HepG2 (cell line): ENCODE measurements at places on chromosomes 5 and 9.

GRCh38 chr5:167982-168660 is 23.2 kb upstream of the LRRC14B start:
- DNase-seq = no peak

- no peak for DNase-seq
These were observed 394.2 kb downstream of the IRX2 start for GRCh38 chr5:2357309-2357708.

DNA sequence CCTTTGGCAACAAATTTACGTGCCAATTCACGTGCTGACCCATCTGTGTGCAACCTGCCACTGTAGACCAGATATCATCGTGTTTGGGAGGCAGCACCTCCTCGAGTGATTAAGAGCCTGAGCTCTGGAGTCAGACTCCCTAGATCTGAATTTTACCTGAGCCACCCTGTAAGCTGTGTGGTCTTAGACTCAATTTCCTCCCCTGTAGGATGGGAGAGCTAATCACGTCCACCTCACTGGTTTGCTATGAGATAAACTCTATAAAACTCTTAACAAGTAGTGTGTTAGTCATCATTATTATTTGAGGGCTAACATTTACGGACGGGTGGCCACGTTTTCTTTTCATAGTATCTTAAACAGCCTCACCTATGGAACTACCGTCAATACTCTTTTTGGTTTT is 220.0 kb upstream of the ADAMTSL1 start:
- DNase-seq = no peak

DNA sequence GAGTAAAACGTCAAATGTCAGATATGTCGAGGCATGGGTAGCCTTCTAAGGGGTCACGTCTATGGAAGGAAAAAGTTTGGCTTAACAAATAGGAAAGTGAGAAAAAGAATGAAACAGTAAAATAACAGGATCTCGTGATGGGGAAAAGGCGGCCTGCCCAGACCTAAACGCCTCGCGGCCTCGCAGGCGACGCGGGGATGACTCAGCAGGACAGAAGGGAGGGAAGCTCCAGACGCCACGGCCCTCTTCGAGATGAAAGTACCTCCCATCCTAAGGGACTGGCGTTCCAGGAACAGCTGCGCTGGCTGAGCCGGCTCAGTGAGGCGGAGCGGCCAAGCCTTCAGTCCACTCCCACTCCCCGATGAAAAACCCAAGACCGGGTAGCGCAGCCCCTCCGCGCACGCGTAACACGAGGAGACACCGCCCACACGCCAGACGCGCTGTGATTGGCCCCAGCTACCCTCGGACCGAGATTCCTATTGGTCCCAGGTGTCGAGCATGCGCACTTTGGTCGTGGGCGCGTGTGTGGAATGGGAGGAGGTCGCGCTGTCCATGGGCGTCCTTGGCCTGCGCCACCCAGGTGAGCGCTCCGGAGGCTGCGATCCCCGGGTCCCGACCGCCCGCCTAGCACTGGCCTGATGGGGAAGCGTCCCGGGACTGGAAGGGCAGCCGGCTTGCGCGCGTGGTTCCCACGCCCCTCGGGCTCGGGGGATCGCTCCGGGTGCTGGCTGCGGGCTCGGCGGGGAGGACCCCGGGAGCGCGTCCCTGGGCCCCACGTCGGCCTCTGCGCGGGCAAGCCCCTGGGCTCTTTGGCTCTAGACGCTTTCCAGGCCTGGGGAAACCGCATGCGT is 588.5 kb downstream of the MTRR start:
- peak; percentile 84 for DNase-seq

DNA sequence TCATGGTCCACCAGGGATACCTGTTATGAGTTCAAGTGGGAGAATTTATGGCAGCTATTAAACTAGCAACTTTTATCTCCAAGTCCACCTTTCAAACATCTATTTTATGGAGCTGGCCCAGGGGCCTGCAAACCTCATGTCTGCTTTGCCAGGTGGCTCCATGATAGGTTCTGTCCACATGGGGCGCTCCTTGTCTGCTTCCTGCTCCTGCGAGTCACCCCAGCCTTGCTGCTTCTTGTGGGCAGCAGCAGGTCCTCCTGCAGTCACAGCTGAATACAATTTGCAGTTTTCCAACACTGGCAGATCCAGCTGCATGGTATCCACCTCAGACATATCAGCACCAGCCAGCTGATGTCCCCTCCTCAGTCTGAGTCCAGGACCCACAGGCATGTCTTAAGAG is 39.6 kb upstream of the FRRS1L start:
- peak; percentile 7 for DNase-seq

DNA sequence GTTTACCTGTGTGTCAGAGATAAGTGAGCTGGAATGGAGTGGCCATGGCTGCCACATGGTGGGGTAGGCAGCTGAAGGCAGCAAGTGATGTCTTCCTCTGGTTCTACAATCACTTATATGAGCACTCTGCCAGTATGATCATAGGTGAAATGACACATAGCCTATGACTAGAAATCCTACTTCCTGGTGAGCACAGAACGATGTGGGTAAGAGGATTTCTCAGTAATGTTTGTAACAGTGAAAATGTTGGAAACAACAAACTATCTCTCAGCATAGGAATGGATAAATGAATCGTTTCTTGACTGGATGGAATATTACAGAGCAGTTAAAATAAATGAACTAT is 187.0 kb upstream of the S1PR3 start:
- no peak for DNase-seq

DNA sequence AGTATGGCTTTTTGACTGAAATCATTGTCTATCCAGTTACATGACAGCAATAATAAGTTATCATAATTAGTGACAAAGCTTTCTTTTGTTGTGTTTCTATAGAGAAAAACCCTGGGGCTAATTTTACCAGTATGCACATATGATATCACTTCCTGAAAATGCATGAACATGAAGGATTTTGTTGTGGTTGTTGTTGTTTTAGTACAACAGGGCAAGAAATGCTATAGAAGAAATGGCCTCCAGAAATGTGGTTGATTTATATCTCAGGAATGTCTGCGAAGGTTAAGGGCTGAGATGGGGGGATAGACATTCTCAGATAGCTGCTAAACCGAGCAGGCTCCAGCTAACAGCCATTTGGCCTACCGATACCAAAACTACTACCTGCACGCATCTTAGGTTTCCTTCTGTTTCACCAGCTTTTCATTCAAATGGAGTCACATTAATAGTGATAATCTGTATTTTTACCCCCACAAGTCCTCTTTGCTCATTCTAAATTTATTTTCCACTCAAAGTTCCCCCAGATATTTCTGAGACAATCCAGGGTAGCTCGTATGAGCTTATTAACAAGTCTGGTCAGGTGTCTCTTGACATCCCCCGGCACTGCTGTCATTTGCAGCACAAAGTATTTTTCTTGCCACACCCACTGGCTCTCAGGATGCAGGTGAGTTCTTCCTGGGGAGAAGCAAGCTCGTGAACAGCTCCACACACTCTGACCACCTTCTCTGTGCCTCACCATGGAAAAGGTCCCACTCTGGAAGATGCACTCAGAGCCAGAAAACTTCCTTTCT is 232.4 kb upstream of the GAS1 start:
- DNase-seq = no peak

- peak; percentile 34 for DNase-seq
These were observed 28.3 kb upstream of the NIPAL4 start for GRCh38 chr5:157431544-157432200.

- no peak for DNase-seq
These were observed 15.5 kb downstream of the PRKACG start for GRCh38 chr9:68998385-68998784.

- no peak for DNase-seq
These were observed 54.1 kb downstream of the GNG10 start for GRCh38 chr9:111715471-111715870.

DNA sequence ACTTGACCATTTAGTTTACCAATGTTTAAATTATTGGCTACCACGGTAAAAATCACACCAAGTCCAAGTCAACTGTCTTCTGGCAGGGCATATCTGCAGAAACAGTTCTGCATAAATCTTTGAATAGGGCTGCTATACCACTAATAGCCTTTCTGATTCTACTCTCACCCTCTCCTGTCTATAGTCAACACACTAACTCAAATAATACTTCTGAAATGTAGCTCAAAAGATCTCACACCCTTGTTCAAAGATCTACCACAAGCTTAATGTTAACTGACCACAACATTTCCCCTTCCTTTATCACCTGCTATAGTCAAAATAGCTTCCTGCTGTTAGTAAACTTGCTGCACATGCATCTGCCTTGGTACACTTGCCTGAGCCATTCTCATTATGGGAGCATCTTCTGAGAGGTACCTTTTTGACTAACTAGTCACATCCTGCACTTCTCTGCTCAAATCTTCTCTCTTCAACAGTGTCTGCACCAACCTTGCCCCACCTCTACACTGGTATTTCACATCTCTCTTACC is 319.4 kb downstream of the CDH10 start:
- DNase-seq = no peak

DNA sequence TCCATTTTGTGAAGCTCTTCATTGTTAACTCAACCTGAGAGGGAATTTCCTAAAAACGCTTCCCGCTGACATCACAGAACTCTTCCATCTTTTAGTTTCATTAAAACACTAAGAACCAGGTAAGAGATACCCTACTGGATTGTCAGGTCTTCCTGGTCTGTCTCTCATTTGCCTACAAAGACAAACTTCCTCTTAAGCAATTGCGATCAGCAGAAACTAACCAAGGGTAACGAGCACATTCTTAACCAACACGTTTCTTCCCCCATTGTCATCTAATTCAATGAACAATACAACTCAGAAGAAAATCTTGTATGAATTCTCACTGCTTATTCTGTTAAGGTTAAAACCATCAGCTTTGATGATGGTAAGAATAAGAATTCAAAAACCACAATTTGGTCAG is 6.6 kb downstream of the FBXW11 start:
- no peak for DNase-seq

DNA sequence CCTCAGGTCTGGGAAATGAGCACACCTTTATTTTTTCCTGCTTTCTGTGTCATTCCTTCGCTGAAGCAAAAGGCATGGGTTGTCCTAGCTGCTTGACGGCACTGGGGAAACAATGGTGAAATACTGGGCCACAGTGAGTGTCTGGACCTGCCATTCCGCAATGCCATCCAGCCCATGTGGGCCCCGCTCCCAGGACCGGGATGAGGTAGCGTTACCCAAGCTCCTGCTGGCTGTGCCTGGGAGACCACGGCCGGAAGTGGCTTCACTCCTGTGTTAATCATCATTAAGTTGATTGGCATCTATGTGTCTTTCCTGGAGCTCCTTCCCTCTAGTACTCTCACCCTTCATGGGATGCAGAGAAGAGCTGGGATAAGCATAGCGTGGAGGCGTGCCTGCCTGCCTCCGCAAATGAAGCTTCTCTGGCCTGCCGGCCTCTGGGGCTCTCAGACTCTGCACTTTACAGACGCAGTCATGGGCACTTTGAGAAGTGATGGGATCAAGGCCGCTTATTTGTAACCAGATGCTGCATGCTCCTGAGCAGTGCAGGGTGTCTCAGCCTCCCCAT is 16.5 kb upstream of the SMIM32 start:
- no peak for DNase-seq

GRCh38 chr5:125634216-125634835 is 788.9 kb upstream of the GRAMD2B start:
- no peak for DNase-seq

DNA sequence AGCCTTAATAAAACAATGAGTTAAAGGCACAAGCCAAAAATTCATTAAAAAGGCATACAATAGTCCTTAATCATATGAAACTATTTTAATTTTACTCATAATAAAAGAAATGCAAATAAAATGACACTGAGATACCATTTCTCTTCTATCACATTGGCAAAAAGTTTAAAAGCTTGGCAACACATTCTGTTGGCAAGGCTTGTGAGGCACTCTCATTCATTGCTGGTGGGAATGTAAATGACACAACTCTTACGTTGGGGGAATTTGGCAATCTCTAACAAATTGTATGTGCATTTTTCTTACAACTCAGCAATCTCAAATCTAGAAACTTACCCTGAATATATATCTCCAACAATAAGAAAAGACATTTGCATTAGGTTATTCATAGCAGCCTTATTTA is 111.6 kb downstream of the PRELID2 start:
- no peak for DNase-seq

GRCh38 chr9:121781145-121781548 is 129.7 kb downstream of the DAB2IP start:
- DNase-seq = no peak

- no peak for DNase-seq
These were observed 21.1 kb downstream of the PDE8B start for GRCh38 chr5:77231471-77232138.

DNA sequence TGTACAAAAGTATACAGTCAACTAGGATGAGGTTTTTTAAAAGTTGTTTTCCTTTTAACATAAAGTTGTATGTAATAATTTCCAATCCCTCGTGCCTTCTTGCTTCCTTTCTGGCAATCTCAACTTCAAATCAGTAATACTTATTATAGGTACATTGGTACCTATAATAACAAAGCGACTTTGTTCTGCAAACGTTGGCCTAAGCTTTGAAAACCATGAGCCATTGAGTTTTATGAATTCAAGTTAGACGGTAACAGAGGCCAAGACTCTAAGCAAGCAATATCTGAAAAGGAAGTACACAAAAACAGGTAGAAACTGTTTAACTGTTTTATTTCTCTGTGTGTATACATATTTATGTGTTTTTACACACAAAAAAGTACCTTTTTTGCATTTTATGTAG is 135.2 kb upstream of the GRHPR start:
- no peak for DNase-seq

GRCh38 chr9:75147638-75148037 is 59.3 kb downstream of the OSTF1 start:
- DNase-seq = no peak

DNA sequence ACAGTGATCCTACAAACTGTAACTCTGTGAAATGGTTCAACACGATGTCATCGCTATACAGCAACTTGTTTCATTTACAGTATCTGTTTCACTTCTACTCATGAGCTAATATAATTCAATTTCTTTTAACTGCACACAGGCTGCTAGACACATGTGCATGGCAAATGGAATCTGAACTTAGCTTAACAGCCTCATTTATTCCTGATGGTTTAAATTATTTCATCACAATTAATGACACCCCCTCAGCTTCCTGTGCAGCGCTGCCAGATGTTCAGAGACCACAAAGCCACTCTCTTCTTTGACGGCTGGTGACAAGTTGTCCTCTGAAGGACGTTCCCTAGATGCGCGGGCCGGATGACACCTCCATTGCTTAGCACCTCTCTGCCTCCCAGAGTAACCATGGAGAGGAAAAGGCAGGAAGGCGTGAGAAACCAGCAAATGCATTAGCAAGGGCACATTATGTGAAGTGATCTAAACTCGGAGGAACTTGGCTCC is 191.1 kb downstream of the BNC2 start:
- DNase-seq = no peak

GRCh38 chr9:137234055-137234697 is 3.5 kb downstream of the SLC34A3 start:
- no peak for DNase-seq

GRCh38 chr9:77534376-77535057 is 113.6 kb downstream of the GNA14 start:
- peak; percentile 96 for DNase-seq

GRCh38 chr5:155290937-155291336 is 277.4 kb downstream of the KIF4B start:
- no peak for DNase-seq

- no peak for DNase-seq
These were observed 31.2 kb upstream of the CLPTM1L start for GRCh38 chr5:1375871-1376810.

- no peak for DNase-seq
These were observed 228.5 kb downstream of the ESM1 start for GRCh38 chr5:54756796-54757402.
